ENCODE measurements at places on chromosomes 11 and 22.

DNA sequence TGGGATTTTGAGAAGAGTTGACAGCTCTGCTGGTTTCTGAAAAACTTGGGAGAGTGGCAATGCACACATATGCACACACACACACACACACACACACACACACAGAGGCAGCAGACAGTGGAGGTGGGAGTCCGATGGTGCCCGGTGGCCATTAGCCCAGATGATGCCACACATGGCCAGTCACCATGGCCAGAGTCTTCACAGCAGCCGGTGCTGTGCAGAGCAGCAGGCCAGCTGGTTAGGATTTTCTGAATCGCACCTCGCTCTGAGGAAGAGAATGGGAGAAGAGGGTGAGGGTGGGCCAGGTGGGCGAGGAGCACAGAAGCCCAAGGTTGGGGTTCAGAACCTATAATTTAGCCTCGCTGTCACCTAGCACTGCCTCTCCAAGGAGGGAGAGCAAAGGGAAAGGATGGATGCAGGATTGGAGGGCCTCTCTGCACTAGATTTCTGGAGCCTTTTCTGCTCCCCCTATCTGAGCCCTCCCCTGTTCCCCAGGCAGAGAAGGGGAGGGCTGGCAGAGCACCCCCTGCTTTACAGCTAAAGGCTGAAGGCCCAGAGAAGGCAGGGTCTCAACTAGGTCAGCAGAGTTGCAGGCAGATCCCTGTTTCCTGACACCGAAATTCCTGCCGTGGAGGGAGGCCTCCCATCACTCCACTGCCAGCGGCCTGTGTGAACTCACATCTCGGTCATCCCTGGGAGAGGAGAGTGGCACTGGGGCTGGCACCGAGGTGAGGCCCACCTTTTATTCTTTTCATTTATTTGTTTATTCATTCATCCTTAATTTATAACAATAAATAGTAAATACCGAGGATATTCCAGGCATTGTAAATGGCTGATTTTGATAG, 25.8 kb upstream of the FXYD6 start:
- no peak for DNase-seq

- DNase-seq = no peak
Observed at GRCh38 chr22:47808886-47809620, 1046.6 kb downstream of the TBC1D22A start.

- DNase-seq = no peak
Observed at GRCh38 chr11:17770048-17770652, 35.6 kb downstream of the KCNC1 start.

GRCh38 chr11:32438866-32439489, 3.6 kb upstream of the WT1 start:
- DNase-seq = no peak

DNA sequence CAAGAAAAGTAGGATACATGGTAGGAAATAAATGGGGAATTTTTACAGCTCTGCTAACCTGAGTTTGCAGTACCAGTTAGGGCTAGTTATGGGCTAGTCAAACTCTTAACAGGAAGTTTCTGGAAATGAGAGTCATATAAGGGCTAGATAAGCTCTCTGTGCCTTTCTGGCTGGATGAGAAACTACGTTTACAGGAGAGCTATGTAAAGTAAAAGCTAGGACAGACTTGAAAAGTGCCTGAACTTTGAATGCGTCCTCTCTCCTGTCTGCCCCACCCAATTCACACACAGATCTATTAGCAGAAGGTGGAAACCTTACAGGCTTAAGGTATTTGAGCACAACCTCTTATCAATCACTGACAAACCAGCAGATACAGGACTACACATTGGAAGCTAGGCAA, 167.1 kb downstream of the SNX19 start:
- no peak for DNase-seq

DNA sequence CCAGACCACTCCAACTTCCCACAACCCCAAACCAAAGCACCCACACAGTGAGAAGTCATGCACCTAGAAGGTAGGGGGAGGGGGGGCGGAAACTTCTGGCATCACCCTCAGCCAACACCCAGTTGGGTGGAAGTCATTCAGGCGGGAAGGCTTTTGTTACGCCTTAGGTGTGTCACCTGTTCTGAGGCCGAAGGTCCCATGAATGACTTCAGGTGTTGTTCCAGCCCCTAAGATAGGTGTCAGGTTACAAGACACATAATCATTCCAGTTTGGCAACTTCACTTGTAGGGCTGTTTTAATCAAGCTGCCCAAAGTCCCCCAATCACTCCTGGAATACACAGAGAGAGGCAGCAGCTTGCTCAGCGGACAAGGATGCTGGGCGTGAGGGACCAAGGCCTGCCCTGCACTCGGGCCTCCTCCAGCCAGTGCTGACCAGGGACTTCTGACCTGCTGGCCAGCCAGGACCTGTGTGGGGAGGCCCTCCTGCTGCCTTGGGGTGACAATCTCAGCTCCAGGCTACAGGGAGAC, at the start of gene TMPRSS4:
TMPRSS4 (plus strand) TSS at position 325 of the 528 bp plus-strand sequence. CDS start 225 bp downstream, outside the sequence.
- DNase-seq = no peak

DNA sequence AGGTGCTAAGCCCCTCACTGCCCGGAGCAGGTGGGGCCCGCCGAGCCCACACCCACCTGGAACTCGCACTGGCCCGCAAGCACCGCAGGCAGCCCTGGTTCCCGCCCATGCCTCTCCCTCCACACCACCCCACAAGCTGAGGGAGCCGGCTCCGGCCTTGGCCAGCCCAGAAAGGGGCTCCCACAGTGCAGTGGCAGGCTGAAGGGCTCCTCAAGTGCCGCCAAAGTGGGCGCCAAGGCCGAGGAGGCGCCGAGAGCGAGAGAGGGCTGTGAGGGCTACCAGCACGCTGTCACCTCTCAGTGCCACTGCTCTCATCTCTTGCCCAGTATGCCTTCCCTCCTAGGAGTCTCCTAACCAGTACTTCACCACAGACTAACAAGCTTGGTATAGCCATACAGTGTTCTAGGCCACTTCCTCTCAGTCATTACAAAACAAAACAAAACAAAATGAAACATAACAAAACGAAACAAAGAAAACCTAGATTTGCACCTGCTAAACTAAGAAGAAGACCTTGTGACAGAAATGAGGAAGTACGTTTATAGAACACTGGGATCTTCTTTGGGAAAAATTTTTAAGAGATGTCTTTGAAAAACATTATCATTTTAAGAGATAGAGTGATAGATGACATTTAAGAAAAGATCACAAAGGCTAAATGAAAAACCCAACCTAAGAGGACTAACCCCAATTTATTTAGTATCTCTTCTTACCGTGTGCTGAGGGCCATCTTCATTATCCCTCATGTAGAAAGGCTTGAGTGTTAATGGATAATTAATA, 47.7 kb upstream of the GAB2 start:
- no peak for DNase-seq

- DNase-seq = no peak
Observed at GRCh38 chr11:66284526-66285078, 4.3 kb downstream of the YIF1A start.

GRCh38 chr22:38353142-38353629, 36.0 kb upstream of the CSNK1E start:
- peak; percentile 43 for DNase-seq

- DNase-seq = no peak
Observed at GRCh38 chr11:3861683-3862082, 6.2 kb downstream of the STIM1 start.

DNA sequence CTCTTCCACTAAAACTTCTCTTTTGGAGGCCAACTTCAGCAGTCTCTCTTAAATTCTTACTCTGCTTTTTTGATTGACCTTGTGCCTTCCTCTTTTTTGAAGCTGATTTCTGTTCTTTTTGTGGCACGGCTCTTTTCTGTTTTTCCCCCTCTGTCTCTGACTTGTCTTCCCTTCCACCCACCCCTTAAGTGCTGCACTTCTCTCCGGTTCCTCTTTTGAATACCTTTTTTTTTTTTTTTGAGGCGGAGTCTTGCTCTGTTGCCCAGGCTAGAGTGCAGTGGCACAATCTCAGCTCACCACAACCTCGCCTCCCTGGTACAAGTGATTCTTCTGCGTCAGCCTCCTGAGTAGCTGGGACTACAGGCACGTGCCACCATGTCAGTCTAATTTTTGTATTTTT, 211.9 kb downstream of the BLID start:
- no peak for DNase-seq

DNA sequence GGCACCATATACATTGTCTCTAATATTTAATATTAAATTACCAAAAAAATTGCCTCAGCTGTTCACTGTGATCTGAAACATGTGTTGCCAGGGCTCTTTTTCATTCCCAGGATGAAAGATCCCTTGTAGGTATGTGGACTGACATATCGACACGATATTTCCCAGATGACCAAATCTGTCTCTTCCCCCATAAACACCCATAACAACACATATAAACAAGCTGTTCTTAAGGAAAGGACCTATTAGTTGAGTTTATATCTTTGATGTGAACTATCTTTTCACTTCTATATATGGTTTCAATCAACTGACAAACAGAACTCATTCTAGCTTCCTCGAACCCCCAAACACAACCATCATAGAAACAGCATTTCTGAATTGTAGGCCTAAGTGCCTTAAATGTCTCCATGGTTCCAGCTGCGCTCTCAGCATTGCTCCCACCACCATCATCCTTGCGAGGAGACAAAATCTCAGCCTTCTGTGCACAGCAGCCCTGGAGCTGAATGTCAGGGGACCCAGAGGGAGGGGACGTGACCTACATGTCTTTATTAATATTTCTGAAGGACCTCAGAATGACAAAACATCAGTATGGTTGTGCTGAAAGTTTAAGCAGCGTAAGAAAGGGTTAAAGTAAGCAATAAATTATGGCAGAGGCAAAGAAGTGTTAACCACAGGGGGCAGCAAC, 67.0 kb downstream of the ETS1 start:
- no peak for DNase-seq

- no peak for DNase-seq
Observed at GRCh38 chr11:21603886-21604285, 589.0 kb upstream of the ANO5 start.

GRCh38 chr11:66855574-66856495, 1.0 kb upstream of the LRFN4 start:
- DNase-seq = peak; percentile 56

DNA sequence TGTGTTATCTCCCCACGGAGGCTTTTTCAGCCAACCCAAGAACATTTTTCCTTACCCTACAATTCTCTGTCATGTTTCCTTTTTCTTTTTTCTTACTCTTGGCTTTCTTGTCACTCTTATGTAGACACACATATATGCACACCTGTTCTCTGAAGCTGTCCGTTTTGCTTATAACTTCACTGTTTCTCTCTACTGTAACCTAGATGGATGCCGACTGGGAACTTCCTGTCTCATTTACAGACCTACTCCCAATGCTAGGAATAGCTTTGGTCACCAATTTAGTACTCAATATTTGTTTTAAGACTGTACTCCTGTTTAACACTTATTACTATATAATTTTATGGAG, 9.9 kb upstream of the CASP12 start:
- no peak for DNase-seq

DNA sequence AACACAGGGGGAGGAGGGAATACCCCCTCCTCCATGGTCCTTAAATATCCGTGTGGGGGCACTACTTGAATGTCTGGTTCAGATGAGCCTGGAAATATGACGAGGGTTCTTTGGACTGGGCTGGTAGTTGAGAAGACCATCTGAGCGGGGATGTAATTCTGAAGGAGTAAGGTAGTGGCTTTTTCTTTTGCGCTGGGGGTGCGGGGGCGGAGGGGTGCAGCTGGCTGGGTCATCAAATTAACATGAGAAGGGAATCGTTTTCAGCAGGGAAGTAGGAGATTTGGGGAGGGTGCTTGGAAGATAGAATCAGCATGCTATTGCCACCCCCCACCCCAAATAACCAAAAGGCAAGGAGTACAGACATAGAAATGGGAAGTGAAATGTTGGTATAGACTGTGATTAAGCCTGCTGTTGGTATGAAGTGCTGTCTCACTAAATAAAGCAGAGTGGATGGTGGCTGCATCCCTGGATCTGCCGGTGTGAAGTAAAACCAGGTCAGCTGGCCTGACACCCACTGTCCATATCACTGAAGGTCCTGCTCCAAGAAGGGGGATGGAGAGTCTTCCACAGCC, 121.9 kb upstream of the HSD17B12 start:
- no peak for DNase-seq

- no peak for DNase-seq
Observed at GRCh38 chr11:128053981-128054931, 533.1 kb downstream of the ETS1 start.

DNA sequence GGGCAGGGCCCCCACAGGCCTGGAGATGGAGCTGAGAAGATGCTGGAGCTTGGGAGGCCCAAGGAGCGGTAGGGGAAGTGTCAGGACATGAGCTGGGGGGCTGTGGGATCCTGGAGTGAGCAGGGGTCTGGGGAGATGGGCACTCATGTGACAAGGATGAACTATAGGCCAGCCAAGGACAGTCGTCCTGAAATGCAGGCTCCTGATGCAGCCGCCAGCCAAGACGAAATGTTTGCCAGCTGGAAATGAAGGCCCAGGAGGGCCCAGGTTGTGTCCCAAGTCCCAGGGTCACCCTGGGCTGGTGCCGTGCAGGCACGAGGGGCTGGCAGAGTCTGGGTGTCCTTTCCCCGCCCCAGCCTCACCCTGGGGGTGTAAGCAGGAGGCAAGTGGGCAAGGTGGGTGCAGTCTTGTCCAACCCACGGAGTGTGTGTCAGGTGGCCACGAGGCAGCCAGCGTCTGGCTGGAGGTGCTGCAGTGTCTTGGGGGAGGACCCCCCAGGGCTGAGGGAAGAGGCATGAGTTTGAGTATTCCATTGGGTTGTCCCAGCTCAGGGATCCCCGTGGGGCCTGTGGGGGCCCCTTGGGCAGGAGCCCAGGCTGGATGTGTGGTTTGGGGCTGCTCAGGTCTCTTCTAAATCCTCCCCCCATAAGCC, 21.4 kb downstream of the MRGPRG start:
- no peak for DNase-seq

DNA sequence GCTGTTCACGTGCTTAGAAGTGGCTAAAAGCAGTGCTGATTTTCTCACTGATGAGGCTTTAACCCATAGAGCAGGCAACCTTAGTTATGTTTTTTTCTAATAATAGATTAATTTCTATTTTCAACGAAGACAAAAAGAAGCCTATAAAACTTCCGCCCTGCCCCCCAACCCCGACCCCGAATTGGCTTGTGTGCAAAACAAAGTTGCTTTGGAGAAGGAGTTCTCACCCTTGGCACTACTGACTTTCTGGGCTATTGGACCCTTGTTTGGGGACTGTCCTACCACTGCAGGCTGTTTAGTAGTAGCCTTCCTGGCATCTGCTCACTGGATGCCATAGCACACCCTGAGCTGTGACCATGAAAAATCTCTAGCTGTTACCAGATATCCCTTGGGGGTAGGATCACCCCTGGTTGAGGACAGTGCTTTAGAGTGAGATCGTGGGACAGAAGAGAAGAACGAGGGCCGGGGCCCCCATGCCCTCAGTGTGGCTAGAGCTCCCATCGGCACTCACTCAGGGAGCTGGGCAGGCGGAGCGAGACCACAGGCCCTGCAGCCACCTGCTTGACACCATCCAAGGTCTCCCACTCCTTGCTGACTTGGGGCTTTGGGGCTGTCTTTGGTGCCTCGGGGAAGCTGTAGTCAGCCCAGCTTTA, 16.9 kb downstream of the SLC37A2 start:
- DNase-seq = no peak

- DNase-seq = no peak
Observed at GRCh38 chr22:47156352-47157092, 394.1 kb downstream of the TBC1D22A start.

- no peak for DNase-seq
Observed at GRCh38 chr11:29395555-29396072, 621.2 kb downstream of the KCNA4 start.

All from activated naive CD4-positive, alpha-beta T cell (primary cell).